ENCODE measurements at places on chromosomes 1 and 21. TPM values are rescaled to one million over a fixed set of nuclear protein-coding genes. Genes with fewer than 3 reads are reported as not detected.

The PTPRU gene
- total RNA-seq: 4.9 TPM

The ABCG1 gene
- 2.6 TPM for total RNA-seq

The TMEM35B gene
- total RNA-seq: 10.9 TPM

The RORC gene
- not detected for total RNA-seq

The ORC1 gene
- total RNA-seq: 26.4 TPM

The KRTAP19-3 gene
- not detected for total RNA-seq

The C1QTNF12 gene
- total RNA-seq: 7.0 TPM

The DRAXIN gene
- not detected for total RNA-seq

The AIM2 gene
- 9.0 TPM for total RNA-seq

The CGN gene
- 1.0 TPM for total RNA-seq

The GJA9 gene
- total RNA-seq: not detected

The AMY1A gene
- total RNA-seq: not detected

The CACHD1 gene
- total RNA-seq: 4.0 TPM

The SLAMF8 gene
- not detected for total RNA-seq

The AMY1B gene
- total RNA-seq: not detected

The TNFRSF14 gene
- total RNA-seq: 9.9 TPM

The HSF2BP gene
- total RNA-seq: 1.3 TPM

The PLCH2 gene
- total RNA-seq: not detected

The ITLN1 gene
- total RNA-seq: not detected

The PDC gene
- not detected for total RNA-seq

The C1orf116 gene
- total RNA-seq: 0.04 TPM

The FAAH gene
- 1.5 TPM for total RNA-seq

The LPAR3 gene
- total RNA-seq: 6.8 TPM

The MTARC1 gene
- total RNA-seq: 0.16 TPM

The RBM11 gene
- total RNA-seq: 0.68 TPM

The FYB2 gene
- total RNA-seq: not detected

The SIM2 gene
- 0.23 TPM for total RNA-seq

The SPRR4 gene
- total RNA-seq: not detected

The SLC9C2 gene
- total RNA-seq: not detected

The OLIG2 gene
- 3.8 TPM for total RNA-seq

The MXRA8 gene
- 0.77 TPM for total RNA-seq

The S100A7A gene
- not detected for total RNA-seq

The TSTD1 gene
- 0.83 TPM for total RNA-seq

The SNX7 gene
- total RNA-seq: 28.4 TPM

The PKP1 gene
- total RNA-seq: not detected

The RHCE gene
- 1.0 TPM for total RNA-seq

The IKBKE gene
- 13.4 TPM for total RNA-seq

The SASS6 gene
- total RNA-seq: 10.5 TPM

The UQCRH gene
- total RNA-seq: 1,270 TPM

The OR2T33 gene
- total RNA-seq: 0.32 TPM

The SPRR2G gene
- not detected for total RNA-seq

The GLIS1 gene
- 0.08 TPM for total RNA-seq

The CIART gene
- 0.40 TPM for total RNA-seq

The COL6A2 gene
- total RNA-seq: 74.4 TPM

The HAO2 gene
- not detected for total RNA-seq

The NPHS2 gene
- total RNA-seq: not detected

The S100A8 gene
- total RNA-seq: not detected

The TMEM82 gene
- not detected for total RNA-seq

The CD1C gene
- total RNA-seq: not detected

The SUSD4 gene
- total RNA-seq: 0.13 TPM

The SV2A gene
- total RNA-seq: 31.2 TPM

The ECM1 gene
- total RNA-seq: 18.6 TPM

The RAP1GAP gene
- 0.69 TPM for total RNA-seq

The ZBTB37 gene
- total RNA-seq: 5.2 TPM

The ZNF648 gene
- total RNA-seq: 0.38 TPM

The PPP2R5A gene
- 19.2 TPM for total RNA-seq

The RBP7 gene
- not detected for total RNA-seq

The GIPC2 gene
- total RNA-seq: not detected

Data from A375 (cell line).